NCI-H2029 treated with DMSO at 0.1 percent for 48 hours (cell line): ENCODE measurements at places on chromosomes 12 and 14.

DNA sequence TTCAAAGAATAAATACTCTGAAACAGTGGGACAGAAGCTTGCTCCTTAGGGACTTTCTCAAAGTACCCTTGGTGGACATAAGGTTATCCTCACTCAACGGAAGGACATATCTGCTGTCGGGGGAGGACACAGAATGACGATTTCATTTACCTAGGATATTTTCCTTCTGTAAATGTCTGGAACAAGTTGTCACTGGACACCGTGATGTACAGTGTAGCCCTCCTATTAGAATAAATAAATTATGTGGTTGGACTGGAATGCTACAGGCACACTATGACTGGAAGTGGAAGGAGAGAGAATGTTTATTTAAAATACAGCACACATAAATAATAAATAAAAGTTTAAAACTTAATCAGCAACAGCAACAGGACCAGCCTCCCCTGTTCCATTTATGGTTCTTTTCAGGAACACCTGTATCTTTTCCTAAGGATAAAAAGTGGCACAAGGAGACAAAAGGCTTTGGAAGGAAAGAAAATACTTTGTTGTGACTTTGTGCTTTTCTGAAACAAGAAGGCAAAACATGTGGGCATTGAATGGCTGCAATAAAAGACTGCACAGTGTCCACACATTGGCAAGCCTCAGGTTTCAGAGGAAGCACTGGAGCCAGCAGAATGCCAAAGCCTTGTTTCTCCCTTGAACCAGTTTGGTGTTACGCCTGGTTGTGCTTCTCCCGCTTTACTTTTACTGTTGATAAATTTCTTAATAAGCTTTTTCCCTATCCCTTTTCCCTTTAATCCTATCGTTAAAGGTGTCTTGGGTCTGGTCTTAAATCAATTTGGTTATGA is 36.8 kb downstream of the FGD4 start:
- no peak for DNase-seq

DNA sequence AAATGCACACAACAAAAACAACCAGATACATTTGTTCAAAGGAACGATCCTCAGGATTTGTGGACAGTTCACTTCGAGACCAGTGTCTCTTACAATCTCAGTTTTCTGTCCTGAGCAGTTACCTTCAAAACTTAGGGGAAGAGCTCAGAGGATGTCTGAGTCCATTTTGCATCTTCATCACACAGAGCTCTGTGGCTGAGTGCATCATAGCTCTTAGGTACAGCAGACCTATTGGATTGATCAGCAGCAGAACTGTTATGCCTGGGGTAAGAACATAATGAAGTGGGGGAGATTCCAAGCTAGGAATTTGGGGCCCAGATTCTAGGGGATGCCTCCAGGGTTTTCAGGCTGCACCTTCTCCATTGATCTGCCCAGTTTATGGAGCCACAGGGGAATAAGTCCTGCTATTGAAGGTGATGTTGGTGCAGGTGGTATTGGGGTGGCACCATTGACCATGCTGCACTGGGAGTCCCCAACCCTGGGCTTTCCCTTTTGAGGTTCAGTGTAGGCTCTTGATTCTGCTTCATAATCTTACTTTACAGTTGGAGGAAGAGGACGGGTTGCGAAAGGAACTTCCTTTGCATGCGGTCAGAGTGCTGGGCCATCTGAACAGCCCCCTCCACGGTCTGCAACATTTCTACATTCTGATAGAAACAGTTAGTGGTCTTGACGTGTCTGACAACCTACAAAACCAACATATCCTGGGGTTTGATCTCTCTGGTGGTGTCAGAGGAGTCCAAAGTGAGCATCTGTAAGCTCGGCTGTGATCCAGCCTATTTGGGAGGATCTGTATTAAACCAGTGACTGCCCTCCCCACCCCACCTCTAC is 112.8 kb downstream of the CHST11 start:
- no peak for DNase-seq

DNA sequence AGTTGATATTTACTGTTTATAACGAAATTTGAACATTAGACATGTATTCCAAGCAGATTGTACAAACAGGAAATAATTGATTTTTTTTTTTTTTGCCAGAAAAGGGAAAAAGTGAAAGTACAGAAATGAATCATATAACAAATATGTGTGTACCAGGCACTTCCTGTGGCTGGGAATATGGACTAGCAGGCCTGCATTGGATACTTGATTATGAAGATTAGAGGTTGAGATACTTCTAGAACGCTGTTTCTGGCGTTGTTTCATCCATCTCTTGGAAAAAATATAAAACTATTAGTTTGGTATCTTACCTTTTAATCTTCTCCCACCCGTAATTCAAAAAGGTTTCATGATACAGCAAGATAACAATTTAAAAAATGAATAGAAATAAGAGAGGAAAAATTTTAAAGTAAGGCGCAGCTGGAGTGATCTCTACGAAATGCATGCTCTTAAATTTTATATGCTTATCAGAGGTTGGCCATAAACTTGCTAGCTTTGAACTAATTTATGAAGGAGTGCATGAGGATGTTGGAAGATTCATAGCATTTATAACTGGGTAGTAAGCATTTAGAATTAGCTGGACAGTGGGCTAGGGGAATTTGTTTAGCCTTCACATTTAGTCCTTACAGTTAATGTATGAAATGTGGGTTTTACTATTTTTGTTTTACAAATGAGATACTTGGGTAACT is 90.8 kb downstream of the AEBP2 start:
- DNase-seq, result no peak

DNA sequence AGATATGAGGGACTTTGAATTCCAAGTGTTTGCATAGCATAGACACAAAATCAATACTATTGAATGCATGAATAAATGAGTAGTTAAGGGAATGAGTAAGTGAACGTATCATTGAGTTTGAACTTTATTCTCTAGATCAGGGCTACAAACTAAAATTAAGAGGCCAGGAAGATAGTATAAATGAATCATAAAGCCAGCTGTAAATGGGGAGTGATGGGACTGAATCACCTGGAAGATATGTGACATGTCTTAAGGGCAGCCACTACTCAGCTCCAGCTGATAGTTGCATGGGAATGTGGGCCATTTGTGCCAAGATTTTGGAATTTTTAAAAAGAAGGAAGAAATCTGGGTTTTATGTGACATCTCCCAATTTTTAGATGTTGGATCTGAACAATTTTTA is 229.9 kb downstream of the AKAP6 start:
- DNase-seq, result no peak

DNA sequence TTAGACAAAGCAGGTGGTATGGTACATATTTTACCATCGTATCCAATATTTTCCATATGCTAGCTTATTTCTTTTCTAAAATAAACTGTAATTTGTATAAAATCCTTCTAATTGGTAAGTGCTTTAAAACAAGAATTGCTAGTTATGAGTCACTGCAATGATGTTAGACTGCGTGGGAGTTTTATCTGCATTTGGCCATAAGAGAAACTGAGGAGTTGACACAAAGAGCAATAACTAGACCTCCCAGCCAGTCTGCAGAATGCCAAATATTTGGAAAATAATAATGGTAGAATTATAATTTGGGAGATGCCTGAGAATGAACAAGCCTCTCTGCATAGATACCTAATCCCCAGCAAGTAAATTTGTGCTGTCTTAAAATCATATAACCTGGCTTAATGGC is 61.7 kb upstream of the PTPRR start:
- no peak for DNase-seq

- no peak for DNase-seq
Observed at GRCh38 chr14:26330982-26331381, 266.9 kb downstream of the NOVA1 start.

- no peak for DNase-seq
Observed at GRCh38 chr12:119828300-119828699, 48.8 kb downstream of the CIT start.

GRCh38 chr14:81981307-81981675 is 447.6 kb upstream of the SEL1L start:
- DNase-seq, result no peak

GRCh38 chr12:83472350-83472749 is 785.6 kb downstream of the TMTC2 start:
- DNase-seq, result no peak

- no peak for DNase-seq
Observed at GRCh38 chr12:76990716-76991115, 74.7 kb downstream of the E2F7 start.

GRCh38 chr12:51351913-51352532 is 5.5 kb upstream of the CELA1 start:
- DNase-seq, result peak; percentile 14

DNA sequence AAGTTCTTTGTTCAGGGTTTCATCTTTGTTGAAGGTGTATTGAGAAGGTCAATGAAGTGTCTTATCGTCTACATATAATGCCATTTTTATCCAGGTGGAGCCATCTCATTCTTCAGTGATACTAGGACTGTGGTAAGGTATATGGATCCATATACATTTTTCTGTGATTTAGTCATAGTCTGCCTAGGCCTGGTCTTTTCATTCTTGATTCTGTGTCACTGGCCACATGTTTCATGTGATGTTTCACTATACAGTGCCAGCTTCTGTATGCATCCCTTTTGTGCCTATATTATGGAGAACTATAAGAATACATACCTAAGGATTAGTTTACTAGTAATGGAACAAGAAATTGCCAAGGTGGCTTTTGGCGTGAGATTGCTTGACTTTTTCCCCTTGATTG is 40.5 kb downstream of the VEZT start:
- DNase-seq, result no peak

GRCh38 chr14:90005441-90005840 is 49.7 kb downstream of the TDP1 start:
- DNase-seq, result no peak

- no peak for DNase-seq
Observed at GRCh38 chr12:27221625-27222387, 22.3 kb upstream of the STK38L start.

DNA sequence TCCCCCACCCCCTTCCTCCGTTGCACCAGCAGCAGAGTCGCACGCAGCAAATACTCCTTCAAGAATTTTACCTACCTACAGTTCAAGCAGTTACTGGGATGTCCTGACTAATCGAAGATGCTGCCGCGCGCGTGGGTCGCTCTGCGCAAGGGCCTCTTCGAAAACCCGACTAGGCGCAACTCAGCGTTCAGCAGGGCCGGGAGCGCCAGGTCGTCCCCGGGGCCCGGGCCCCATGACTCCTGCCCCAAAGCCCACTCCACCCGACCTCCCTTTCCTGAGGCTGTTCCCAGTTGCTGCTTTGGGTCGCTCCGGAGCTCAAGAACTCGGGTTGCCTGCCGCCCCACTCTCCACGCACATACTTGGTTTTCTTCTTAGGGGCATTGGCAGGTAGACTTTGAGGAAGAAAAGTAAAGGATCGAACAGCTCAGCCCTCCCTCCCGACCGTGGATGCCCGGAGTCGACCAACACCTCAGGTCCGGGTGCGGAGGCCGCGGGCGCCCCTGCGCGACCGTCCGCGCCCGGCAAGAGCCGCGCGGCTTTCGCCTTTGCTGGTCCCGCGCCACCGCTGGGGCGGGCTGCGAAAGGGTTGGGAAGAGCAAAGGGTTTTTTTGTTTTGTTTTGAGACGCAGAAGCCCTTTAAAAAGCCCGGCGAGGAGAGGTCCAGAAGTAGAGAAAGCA is 1.9 kb downstream of the BMP4 start:
- DNase-seq, result no peak

DNA sequence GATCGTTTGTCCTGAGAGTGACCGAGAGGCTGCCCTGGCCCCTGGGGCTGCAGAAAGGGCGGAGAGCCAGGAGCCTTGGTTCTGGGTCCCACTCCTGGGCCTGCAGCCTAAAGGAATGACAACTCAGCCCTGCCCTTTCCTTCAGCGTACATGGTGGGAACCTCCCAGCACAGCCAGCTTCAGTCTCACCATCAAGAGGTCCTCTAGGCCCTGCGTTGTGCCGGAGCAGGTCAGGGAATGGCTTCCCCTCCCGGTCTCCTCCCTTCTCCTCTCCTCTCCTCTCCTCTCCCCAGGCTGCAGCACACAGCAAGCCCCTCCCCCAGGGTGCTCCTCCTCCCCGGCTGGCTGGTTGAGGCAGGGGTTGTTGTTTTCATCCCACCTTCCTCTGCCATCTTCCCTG is 44.6 kb upstream of the TUNAR start:
- DNase-seq, result no peak

GRCh38 chr12:71663561-71664410 is at the start of the genes THAP2 and ZFC3H1:
TSS of gene THAP2 (plus strand) at chr12:71664301. CDS start at chr12:71664510, 209 bp downstream.
TSS of gene ZFC3H1 (minus strand) at chr12:71663848. CDS start at chr12:71663610, 238 bp downstream.
- peak; percentile 99 for DNase-seq

DNA sequence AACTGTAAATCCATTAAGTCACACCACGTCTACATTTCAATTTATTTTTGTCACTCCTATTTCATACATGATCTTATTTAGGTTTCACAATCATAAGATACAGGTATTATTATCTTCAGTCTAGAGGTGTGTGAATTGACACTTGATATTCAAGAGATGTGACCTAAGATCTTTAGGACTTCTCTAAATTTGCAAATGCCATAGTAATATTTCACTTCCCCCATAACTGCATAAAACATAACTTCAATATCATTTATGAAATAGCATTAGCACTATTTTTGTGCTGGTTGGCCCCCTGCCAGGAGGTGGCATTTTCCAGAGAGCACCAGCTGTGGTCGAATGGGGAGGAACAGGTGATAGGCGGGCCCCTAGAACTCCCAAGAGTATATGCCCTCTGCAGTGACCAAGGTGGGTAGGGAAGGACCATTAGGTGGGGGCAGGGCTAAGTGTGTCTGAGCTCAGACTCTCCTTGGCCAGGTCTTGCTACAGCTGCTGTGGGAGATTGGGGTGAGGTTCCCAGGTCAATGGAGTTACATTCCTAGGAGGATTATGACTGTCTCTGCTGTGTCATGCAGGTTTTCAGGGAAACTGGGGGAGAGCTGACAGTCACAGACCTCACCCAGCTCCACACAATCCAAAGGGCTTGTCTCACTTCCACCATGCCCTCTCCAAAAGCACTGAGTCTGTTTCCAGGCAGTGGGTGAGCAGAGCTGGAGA is 49.2 kb upstream of the ERGIC2 start:
- DNase-seq, result no peak

DNA sequence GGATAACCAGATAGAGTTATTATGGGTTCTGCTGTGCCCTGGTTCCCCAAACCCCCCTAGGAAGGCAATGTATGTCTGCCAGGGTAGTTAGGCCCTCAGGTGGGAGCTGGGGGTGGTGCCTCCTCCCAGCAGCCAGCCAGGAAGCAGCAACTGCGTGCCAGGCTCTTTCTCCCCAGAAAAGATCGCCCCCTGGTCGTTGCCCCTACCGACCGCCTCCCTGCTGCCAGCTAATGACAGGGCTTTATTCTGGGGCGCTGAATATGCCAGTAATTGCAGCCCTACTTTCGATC is 36.3 kb downstream of the IQSEC3 start:
- DNase-seq, result no peak

GRCh38 chr12:53173085-53173715 is 7.3 kb upstream of the ZNF740 start:
- DNase-seq, result no peak

DNA sequence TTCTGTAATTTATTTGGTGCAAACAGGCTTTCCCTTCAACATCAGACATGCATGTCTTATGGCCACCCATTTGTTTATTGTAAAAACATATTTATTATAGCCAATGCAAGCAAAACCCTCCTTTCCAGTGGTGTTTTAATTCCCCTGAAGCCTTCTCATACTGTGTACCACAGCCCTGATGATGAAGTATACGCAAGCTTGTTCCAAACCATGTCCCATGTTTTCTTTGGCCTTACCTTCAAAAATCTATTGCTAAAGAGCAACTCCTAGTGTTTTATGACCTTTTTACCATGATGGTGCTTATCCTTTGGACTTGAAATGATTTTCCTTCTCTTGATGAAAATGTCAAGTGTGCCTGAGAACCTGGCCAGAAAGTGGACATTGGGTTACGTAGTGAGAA is 85.9 kb upstream of the CCDC91 start:
- no peak for DNase-seq

GRCh38 chr14:76717508-76718290 is 43.6 kb upstream of the VASH1 start:
- no peak for DNase-seq

- no peak for DNase-seq
Observed at GRCh38 chr12:98771811-98772752, 127.0 kb downstream of the APAF1 start.

GRCh38 chr12:47307680-47308399 is 228.1 kb upstream of the AMIGO2 start:
- peak; percentile 57 for DNase-seq
